CMK (cell line): ENCODE measurements at places on chromosomes 3 and 15.

GRCh38 chr15:91975241-91975978, 121.9 kb downstream of the SLCO3A1 start:
- DNase-seq, result no peak

DNA sequence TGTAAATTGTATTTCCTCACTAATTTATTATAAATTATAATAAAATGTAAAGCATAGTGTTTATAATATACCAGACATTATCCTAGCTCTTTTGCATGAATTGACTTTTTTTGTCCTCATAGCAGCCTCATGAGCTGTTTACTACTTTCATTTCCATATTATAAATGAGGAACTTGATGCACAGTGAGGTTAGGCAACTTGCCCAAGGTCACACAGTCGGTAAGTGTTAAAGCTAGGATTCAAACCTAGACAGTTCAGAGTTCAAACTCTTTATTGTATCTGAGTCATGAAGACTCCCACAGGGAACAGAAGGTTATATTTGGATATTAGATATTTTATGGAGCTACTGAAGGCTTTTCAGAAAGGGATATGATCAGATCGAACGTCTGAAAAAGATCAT, 322.2 kb upstream of the SATB1 start:
- DNase-seq, result no peak

DNA sequence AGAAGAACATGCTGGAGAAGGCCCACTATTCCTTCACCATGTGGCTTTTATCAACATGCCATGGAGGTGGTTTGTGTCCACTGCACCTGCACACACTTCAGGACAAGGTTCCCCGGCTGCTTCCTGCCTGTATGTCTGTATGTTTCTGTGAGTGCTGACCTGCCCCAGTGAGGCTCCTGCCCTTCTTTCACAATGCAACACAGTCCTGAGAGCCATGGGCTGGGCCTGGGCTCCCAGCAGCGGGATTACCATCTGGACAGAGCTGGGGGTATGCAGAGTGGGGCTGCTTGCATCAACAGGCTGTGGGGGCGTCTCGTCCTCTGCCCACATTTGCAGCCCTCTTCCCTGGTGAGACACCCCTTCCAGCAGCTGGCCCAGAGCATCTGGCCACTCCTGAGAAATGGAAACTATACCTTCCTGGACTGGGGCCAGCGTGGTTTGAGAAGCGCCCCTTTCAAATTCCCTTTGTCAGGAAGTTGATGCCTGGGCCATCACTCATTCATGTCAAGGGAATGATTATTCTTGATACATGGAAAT, 29.3 kb upstream of the C15orf39 start:
- no peak for DNase-seq

DNA sequence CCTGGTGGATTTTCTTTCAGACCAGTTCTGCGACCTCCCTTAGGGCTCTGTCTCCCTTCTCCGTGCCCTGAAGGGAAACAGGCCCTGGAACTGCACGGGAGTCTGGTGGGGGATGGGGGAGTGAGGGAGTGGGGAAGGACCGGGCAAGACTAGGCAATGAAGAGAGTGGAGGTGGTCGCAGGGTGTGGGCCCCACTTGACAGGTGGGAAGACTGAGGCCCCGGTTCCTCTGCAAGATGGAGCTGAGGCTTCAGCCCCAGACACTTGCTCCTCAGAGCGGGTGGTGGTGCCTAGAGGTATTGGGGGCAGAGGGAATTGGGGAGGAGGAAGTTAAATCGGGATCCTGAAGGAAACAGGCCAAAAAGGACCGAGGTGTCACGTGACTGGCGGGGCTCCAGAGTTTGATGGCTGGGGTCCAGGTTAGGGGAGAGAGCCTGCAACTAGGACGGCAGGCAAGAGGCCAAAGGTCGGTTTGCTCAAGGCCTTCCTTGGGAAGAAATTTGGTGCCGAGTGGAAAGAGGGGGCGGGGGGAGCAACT, 597 bp upstream of the CAMK1 start:
- no peak for DNase-seq

DNA sequence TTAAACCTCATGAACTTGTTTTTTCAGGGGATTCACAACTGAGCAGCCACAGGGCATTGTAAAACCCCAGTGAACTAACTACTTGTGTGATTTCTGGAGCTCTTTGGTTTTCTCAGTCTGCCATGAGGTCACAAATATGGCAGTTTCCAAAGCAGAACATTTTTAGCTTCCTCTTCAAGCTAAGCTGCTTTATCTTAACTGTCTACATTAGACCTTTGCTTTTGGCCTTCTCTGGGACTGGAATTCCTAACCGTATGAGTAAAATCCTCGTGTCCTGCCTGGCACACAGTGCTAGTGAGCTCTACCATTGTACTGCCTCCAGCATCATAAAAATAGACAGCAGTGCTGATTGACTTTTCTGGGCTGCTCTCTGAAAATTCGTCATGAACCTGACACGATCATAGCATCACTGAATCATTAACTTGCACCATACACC, 22.1 kb downstream of the CDIN1 start:
- DNase-seq, result no peak

GRCh38 chr3:59737241-59737640, 687.4 kb upstream of the CFAP20DC start:
- DNase-seq, result no peak

DNA sequence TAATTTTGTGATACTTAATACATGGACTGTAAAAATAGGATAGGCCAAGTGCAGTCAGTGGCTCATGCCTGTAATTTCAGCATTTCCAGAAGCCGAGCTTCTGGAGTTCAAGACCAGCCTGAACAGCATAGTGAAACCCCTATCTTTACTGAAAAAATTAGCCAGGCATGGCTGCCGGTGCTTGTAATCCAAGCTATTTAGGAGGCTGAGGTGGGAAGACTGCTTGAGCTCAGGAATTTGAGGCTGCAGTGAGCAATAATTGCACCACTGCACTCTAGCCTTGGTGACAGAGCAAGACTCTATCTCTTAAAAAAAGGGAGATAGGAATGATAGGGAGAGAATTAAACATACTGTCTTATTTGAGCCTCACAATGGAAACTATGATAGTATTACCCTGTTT, 51.0 kb downstream of the GMPS start:
- DNase-seq, result no peak

GRCh38 chr15:89569090-89569745, 6.1 kb upstream of the TICRR start:
- no peak for DNase-seq

GRCh38 chr15:44340410-44340809, 51.9 kb downstream of the GOLM2 start:
- no peak for DNase-seq

DNA sequence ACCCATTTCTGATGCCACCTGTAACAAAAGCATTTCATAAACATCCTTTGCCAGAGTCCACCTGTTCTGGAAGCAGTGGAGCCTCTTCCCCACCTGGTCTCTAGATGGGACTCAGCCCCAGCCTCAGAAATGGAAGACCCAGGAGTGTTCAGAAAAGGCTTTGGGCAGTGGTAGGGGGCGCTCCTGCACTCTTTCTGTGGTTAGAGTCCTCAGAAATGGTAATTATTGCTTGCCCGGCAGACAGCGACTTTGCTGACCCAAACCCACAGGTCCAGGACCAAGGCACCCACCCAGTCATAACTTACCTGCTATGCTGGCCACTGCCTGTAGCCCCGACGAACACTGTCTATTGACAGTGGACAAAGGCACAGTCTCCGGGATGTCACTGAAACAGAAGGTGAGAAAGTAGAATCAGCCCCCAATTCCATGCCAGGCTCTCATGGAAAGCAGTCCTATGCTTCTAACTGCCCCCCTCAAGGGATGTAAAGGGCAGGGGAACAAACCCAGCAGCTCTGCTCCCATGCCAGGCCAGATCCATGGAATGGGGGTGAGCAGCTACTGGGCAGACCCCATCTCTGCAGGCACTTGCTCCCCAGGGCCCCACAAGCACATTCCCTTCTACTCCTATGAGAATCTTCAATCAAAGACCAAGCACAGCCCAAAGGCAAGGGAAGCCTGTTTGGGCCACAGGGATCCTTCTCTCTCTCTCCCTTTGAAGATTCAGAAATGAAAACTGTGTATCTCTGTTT, 5.1 kb downstream of the ACAA1 start:
- DNase-seq, result no peak

DNA sequence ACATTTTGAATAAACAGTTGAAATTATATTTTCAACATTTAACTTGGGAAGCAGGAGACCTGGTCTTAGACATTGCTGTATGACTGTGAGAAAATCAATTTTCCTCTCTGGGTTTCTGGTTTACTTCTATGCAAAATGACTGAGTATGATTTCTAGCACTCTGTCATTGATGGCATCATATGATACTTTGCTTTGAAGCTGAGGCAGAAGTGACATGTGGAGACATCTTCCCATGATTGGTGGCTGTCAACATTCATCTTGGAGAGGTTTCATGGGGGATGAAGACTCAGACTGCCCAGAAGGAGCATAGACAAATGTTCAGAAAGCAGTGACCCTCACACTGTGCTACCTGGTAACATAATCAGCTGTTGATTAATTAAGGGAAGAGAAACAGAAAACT, 477.9 kb downstream of the PDCD6IP start:
- no peak for DNase-seq

DNA sequence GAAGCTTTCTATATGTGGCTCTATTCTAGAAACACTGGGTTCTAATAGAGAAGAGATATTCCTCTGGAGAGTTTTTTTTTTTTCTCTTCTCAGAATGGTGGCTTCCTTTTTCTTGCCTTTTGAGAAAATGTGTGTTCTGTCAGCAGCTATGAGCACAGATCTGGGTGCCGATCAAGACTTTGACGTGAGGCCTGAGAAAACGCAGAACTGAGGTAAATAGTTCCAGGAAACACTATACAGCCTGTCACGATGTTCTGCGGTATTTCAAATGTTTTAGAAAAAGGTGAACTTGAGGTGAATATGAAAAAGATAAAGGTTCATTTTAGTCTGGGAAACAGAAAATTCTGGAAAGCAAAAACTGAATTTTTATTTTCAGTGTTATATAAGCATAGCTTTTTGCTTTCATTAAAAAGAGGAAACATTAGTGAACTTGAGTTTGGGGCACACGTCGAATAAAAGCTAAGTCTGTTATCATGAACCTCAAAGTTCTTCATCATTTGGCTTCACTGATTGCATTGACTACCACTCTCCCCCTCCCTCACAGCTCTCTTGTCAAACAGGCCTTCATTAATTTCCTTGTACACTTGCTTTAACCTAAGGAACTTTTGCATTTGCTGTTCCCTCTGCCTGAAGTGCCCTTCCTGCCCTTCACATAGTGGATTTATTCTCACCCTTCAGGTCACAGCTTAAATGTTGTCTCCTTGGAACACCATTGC, 265.1 kb downstream of the NFKBIZ start:
- DNase-seq, result no peak

DNA sequence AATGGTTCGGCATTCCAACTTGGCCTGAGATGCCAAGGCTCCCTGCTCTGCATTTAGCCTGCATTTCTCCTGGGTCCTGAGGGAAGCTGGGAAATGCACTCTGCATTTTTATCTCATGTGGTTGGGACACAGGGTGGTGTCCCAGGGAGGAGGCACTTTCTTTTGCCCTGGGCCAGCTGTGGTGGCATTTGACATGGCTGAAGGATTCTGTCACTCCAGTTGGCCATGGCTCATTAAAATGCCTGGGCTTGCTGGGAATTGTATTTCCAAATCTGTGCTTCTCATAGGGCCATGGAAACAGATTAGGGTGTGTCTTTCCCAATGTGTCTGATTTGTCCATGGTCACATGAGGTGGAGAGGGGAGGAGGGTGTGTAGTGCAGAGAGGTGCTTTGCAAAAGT, 128.3 kb upstream of the RGMA start:
- DNase-seq, result no peak
